AG10803 (cell line): ENCODE measurements at places on chromosomes 4 and X.

DNA sequence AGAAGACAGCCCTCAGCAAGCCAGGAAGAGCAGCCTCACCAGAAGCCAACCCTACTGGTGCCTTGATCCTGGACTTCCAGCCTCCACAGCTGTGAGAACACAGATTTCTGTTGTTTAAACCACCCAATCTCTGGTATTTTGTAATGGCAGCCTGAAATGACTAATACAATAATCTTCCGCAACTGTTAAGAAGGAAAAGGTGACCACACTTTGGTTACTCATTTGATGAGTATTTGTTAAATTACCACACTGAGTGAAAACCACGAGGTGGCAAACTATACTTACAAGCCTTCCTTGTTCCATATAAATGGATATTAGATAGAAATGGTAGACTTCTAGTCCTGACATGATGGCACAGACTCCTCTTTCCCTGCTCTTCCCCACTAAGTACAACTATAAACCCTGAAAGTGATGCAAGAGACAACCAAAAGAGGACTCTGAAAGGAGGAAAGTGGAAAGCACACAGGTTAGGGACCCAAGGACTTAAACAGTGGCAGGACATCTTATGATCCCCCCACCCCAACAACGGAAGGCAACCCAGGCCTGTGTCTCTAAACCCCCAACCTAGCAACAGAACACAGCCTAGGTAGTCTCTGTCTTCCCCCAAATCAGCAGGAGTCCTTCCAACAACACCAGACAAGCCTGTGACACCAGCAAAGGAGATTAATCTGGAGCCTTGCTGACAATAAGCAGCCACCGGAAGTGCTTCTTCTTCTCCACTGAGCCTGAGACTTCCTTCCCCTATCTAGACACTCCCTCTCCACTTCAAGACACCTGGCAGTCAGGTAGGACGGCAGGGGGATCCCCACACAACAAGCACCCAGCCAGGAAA is 12.3 kb downstream of the ZNF182 start:
- DNase-seq: peak; percentile 66

DNA sequence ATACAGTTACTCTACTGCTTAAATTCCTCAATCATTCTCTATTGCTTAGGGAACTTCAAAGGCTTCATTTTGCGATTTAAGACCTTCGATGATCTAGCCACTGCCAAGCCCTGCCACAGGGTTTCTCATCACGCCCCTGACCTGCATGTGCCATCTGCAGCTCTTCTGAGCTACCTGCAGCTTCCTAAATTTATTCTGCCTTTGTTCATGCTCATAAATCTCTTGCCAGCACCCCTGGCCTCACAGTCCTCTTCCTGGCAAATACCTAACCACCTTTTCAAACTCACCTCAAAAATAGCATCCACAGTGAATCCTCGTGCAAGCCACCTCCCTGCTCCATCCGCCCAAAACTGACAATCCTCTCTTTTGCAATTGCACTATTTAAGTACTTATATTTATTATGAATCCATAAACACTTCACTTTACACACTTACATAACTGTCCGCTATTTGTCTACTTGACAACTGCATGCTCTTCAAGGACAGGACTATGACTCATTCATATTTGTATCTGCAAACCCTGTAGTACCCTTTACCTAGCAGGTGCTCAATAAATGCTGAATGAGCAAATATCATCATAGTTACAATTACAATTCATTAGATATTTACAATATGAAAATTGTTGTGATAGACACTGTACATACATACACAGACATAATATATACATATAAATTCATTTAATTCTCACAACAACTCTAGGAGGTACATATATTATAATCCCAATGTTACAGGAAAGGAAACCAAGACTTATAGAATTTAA is 280.0 kb upstream of the RASGEF1B start:
- no peak for DNase-seq

- DNase-seq: no peak
Measured at GRCh38 chr4:154998773-154999172, 209.7 kb upstream of the NPY2R start.

- peak; percentile 92 for DNase-seq
Measured at GRCh38 chr4:5157791-5158770, 106.8 kb downstream of the STK32B start.

- no peak for DNase-seq
Measured at GRCh38 chr4:183670251-183670650, 11.2 kb downstream of the TRAPPC11 start.

DNA sequence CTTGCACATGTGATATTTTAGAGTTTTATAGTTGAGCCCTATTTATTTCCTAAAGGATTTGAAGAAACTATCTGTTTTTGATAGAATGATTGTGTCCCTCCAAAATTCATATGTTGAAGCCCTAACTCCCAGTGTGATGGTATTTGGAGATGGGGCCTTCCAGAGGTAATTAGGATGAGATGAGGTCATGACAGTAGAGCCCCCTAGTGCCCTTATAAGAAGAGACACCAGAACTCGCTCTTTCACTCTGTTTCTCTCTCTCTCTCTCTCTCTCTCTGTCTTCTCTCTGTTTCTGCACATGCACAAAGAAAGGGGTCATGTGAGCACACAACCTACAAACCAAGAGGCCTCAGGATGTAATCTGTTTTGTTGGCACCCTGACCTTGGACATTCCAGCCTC is 921.9 kb upstream of the DIAPH2 start:
- no peak for DNase-seq

- peak; percentile 71 for DNase-seq
Measured at GRCh38 chrX:13007519-13008188, 32.7 kb downstream of the TMSB4X start.

DNA sequence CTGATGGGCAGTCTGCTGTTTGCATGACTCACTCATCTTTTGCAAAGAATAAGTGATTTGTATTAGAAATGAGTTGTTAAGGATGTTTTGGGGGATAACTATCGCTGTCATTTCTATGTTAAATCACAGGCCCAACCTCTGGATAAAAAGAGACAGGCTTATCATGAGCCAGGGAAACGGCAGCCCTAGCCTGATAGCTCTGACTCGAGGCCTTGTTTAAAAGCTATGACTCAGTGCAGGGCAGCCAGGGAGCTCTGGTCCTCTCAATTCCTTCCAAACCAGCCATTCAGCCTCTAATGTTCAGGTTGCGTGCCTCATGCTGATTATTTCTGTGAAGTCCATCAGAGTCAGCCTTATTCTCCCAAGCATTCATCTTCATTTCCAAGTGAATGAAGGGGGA is 305.9 kb upstream of the HAND2 start:
- peak; percentile 16 for DNase-seq
